ENCODE measurements at places on chromosomes 13 and 19.

DNA sequence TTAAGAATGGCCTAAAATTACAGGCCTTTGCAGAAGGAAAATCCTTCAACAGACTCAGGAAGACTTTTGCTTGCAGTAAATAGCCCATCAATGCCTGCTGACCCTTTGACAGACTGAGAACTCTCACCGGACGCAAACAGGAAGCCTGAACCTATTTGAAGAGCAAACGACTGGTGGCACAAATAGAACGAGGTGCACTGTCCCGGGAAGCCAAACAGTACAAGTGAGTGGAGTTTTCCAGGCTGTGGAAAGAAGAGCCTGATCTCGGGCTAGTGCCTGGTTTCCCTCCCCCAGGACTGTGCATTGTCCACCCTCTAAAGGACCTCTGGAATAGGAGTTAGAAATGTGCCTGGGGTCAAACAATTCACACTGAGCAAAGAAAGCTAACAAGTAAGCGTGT is 165.5 kb downstream of the FGF14 start:
- no peak for DNase-seq

- DNase-seq, result no peak
These were observed 10.7 kb upstream of the EVI5L start for GRCh38 chr19:7819337-7819736.

- DNase-seq, result peak; percentile 55
These were observed 73.2 kb upstream of the MEDAG start for GRCh38 chr13:30832845-30833332.

- DNase-seq, result peak; percentile 86
These were observed 13.1 kb downstream of the DDX39A start for GRCh38 chr19:14405758-14406644.

- no peak for DNase-seq
These were observed 3.7 kb downstream of the GATAD2A start for GRCh38 chr19:19409205-19409604.

DNA sequence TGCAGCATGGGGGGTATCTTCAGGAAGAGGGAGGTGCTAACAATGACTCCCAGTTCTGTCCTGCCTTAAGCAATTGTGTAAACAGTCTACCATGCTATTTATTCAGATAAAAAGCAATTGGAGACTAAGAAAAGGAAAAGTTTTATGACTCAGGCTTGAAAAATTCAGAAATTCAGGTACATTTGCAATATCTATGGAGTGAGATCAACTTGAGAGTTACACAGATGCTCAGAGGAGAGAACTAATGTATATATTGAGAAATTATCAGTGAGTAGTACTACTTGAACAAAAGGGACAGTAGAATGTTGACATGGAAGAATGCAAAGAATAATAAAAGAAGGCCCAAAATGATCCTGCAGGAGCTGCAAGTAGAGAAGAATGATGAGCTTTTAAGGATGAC is 277.6 kb upstream of the DACH1 start:
- DNase-seq, result no peak

GRCh38 chr13:99995589-99996380 is 14.2 kb downstream of the ZIC2 start:
- DNase-seq, result no peak

DNA sequence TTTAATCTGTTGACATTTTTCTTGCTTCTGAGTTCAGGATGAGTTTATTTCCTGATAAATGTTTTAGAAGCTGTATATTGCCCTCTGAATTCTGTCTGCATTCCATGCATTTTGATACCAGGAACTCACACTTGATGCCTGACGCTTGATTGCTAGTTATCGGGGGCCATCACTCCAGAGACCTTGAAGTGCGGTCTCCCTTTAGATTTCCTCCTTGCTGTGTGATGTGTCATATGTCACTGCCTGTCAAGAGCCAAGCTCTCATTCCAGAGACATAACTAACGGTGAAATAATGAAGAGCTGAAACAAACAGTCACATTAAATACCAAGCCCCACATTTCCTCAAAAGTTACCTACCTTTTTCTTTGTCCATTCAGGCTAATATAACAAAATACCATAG is 155.5 kb downstream of the TNFSF13B start:
- DNase-seq, result no peak

DNA sequence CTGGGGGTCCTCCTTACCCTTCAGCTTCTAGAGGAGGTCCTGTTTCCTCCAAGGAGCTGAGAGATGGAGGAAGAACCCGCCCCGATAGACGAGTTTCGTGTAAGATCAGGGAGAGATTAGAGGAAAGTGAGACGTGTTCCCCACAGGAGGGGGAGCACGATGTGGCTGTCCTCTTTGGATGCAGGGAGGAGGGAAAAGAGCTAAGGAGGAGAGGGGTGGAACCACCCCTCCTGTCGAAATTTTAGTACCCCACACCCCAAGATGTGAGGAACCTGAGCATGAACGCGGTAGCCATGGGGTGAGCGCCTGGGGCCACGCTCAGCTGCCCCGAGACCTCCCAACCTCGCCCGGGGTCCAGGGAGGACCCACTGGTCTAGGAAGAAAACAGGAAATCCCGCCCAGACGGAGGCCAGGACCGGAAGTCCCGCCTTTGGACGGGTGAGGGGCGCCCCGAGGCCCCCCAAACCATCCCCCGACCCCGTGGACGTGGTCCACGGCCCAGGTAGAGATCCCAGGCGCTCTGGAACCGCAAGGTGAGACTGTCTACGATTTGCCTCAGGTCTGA is 1.2 kb downstream of the AKT1S1 start:
- DNase-seq, result peak; percentile 68

DNA sequence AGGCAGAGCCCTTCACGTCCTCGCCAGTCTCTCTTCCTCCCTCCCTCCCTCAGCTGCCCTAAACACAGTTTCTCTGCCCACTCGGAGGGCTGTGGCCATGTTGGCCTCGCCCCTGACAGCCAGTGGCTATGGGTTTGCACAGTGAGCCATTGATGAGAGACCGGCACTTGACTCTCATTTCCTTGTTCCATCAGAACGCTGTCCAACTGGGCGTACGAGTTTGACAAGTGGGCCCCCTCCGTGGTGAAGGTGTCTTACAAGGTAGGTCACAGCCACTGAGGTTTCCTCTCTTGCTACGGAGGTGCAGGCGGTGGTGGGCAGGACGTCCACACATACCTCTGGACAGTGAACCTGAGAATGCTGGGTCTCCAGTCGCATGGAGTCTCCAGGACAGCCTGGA is 57.9 kb downstream of the SMARCA4 start:
- DNase-seq, result no peak

DNA sequence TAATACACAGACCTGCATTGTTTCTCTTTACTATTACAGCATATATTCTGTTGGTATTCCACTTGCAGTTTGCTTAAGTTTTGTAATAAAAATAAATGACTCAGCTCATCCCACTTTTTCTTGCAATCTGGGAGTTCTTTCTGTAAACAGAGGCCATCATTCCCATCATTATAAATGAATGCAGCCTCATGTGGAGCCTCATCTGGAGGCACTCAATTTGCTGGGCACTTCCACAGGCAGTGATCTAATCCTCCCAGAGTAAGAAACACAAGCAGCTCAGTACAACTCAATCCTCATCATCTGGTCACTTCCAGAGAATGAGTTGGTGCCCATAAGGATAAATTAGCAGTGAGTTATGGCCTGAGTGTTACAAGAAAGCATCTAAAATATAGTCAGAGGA is 2801.9 kb downstream of the PCDH9 start:
- no peak for DNase-seq

DNA sequence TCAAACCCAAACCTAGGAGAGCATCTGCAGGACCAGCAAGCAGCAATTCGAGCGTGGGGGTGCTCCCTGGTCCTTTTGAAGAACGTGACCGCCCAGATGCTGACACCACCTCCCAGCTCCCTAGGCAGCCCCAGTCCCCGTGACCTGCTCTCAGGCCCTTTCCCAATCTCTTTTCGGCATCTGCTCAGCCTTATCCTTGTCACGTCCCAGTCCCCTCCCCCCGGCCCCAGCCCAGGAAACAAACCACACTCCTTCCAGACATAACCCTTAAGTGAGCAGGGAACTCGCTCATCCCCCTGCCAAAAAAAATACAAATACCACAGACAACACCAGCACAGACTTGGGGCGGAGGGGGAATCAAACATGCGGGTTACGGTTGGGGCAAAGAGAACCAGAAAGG is 3.3 kb downstream of the MLLT1 start:
- DNase-seq, result peak; percentile 85

GRCh38 chr19:16571822-16572331 is 338 bp downstream of the SLC35E1 start:
- DNase-seq, result peak; percentile 66

GRCh38 chr13:46617229-46617721 is 64.3 kb downstream of the LRCH1 start:
- peak; percentile 45 for DNase-seq

GRCh38 chr19:43755256-43755801 is 567 bp upstream of the SMG9 start:
- peak; percentile 67 for DNase-seq

- no peak for DNase-seq
These were observed 3.8 kb downstream of the GARIN5B start for GRCh38 chr19:55358943-55359908.

DNA sequence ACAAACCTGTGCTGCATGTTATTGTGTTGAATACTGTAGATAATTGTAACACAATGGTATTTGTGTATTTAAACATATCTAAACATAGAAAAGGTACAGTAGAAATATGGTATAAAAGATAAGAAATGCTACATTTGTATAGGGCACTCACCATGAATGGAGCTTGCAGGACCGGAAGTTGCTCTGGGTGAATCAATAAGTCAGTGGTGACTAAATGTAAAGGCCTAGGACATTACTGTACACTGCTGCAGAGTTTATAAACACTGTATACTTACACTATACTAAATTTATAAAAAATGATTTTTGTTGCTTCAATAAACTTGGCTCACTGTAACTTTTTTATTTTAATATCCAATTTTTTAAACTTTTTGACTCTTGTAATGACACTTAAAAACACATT is 34.4 kb downstream of the LMO7 start:
- DNase-seq, result peak; percentile 61

- peak; percentile 54 for DNase-seq
These were observed 9.1 kb upstream of the LILRB5 start for GRCh38 chr19:54266133-54266532.

- DNase-seq, result peak; percentile 62
These were observed 108.3 kb upstream of the RXFP2 start for GRCh38 chr13:31631071-31631470.

GRCh38 chr19:51417107-51417809 is at the start of gene SIGLEC10:
TSS of gene SIGLEC10 (minus strand) at chr19:51417642. CDS start at chr19:51417581, 61 bp downstream.
- DNase-seq, result no peak

- no peak for DNase-seq
These were observed 30.8 kb downstream of the NLRP4 start for GRCh38 chr19:55867101-55867500.

- no peak for DNase-seq
These were observed 7.3 kb downstream of the IFNL3 start for GRCh38 chr19:39237200-39238184.

GRCh38 chr13:88648598-88649373 is 977.6 kb downstream of the SLITRK5 start:
- DNase-seq, result no peak

DNA sequence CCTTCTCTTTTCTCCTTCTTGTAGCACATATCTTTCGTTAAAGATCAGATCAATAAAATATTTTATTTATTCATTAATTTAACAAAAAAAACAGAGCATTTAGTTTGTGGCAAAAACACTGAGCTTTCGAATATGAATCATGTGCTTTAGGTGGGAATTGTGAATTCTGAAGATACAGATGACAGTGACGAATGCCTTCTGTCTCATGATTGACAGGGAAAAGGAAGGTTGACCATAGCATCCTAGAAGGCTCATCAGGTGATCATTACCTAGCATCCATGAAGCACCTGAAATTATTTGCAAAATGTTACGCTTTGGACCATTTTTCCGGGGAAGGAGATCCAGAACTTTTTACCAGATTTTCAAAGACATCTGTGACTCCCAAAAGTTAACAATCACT is 3.8 kb downstream of the ARL11 start:
- no peak for DNase-seq

- DNase-seq, result peak; percentile 60
These were observed 10.1 kb upstream of the SLC25A42 start for GRCh38 chr19:19053508-19054314.

DNA sequence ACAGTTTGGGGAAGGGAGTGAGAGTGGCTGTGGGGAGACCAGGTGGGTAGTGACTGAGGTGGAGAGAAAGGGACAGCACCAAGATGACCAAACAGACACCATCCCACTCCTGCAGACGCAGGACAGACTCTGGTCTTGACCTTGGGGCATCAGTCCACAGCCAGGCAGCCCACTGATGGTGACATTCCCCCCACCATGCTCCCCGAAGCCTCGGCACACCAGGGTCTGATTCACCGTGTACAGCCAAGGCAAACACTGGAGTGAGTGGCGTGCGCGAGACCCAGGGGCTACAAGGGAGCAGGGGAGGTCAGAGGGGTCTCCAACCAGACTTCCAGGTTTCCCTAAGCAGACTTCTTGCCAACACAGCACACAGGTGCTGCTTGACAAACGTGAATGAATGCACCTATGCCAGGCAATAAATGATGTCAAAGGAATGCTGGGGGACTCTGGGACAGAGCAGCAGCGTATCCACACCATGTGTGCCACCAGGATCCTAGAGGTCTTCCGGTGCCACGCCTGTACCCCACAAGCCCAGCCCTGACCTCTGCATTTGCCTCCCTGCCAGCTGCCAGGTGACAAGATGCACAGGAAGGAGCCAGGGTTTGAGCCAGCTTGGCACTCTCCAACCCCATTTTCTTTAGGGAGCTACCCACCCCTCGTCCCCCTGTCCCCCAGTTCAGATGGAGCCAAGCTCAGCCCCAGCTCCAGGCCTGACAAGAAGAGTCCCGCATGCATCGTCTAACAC is 18.5 kb downstream of the RANBP3 start:
- DNase-seq, result no peak

DNA sequence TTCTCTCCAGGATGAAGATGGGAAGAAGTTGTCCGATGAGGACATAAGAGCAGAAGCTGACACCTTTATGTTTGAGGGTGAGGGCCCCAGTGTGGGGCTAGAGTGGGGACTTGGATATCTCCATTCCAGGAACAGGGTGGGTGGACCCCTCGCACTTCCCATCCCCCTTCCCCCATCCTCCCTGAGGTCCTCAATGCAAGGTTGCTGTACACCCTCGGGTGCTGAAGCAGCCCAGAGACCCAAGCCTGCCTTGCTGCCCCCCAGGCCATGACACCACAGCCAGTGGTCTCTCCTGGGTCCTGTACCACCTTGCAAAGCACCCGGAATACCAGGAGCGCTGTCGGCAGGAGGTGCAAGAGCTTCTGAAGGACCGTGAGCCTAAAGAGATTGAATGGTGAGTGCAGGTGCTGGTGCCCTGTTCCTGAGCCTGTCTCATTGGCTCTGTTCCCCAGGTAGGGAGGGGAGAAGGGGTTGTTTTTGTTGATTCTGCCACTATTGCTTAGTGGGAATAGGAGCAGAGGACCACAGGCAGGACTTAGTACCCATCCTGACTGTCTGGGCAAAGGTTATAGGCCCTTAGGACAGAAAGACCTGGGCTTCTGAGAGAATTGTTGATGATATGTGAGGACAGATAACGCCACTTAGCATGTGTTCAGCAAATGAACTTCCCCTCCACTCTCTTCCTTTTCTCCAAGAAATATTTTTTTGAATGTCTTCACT is 12.0 kb downstream of the CYP4F3 start:
- no peak for DNase-seq

Data from GM23248 (cell line).